ENCODE measurements at places on chromosomes 2 and 18.

DNA sequence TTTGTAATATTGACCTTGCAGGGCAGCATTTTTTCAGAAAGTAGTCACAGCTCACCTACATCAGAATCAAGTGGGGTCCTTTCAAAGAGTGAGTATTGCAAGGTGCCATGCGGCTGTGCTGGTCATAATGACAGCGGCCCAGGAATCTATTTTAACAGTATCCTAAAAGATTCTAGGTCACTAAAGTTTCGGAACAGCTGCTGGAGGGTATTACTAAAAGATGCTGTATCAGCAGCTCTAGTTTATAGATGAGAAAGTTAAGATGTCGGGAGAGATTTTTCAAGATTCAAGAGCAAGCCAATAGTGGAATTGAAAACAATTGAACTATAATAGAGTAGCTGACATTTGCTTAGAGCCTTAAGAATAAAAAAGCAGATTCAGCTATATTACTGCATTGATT lies 336.0 kb downstream of the SLC8A1 start:
- no peak for DNase-seq

GRCh38 chr2:224793946-224794345 lies 77.8 kb upstream of the CCDC195 start:
- DNase-seq: no peak

- DNase-seq: no peak
These were observed 278.6 kb upstream of the KYNU start for GRCh38 chr2:142598846-142599245.

GRCh38 chr2:97991081-97991856 lies 4.5 kb downstream of the TMEM131 start:
- DNase-seq: no peak

DNA sequence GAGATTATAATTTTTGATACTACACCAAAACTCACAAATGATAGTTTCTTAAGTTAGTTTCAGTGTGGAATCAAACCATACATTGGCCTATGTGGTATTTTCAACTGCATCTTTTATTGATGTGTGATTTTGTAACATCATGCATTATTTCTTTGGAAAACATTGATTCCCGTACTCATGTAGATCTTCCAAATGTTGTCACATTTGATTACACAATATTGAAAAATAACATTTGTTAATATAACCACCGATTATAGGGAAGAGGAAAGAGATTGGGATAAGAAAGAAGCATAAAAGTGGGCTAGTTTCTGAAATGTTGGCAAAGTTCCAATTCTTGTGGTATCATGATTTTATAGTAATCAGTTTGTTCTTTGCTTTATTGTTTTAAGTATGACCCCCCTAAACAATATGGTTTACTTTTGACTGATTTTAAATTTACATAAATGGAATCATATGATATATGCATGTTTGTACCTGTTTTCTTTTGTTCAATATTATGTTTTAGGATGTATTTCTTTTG lies 117.2 kb upstream of the OTX1 start:
- DNase-seq: no peak

GRCh38 chr2:176443946-176444345 lies 174.7 kb downstream of the MTX2 start:
- DNase-seq: no peak

DNA sequence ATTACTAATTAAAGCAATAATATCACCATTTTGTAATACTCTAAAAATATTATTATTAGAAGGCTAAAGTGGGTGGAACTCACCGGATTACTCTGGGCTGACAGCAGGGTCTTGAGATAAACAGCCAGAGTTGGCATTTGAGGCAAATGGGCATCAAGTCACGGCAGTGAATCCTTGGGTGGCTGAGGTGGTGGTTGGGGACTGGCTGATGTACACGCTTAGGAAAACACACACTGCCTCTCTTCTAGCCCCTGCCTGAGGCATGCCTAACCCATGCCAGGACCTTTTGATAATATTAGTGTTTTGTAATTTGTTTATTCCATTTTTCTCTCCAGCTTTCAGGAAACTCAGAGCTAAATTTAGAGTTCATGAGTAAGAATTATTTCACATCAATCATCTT lies 76.8 kb downstream of the ACKR3 start:
- no peak for DNase-seq

Measured in GM19239 (cell line).